H7 (cell line): ENCODE measurements at places on chromosomes 11 and 22. TPM values are rescaled to one million over a fixed set of nuclear protein-coding genes. Genes with fewer than 3 reads are reported as not detected.

The POU2AF2 gene
- not detected in 2 replicates for total RNA-seq

The DRG1 gene
- total RNA-seq: 75.9 and 99.9 TPM in 2 replicates

The VWA5A gene
- 15.1 and 17.8 TPM in 2 replicates for total RNA-seq

The NFAM1 gene
- 0.48 and 0.69 TPM in 2 replicates for total RNA-seq

The KREMEN1 gene
- total RNA-seq: 1.8 and 2.4 TPM in 2 replicates

- no peak for DNase-seq
These were observed 165.3 kb downstream of the TTC28 start for GRCh38 chr22:28514321-28514821.

- no peak for DNase-seq
These were observed 21.2 kb upstream of the BLID start for GRCh38 chr11:122137078-122137793.

DNA sequence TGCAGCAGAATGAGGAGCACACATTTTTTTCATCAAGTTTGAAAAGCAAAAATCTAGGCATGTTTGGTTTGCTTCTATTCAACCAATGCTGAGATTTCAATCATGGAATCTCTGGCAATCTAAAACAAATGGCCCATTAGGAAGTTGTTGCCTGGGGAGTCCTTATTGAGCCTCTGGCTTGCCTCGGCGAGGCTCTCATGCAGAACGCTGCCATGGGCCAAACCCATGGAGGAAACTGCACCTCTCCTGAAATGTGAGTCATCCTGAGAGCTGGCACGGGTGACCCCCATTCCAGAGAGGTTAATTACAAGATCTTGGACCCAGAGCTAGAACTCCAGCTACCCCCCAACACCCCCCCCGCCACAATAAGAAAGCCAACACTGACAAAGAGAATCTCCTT lies 80.7 kb downstream of the MN1 start:
- no peak for DNase-seq

GRCh38 chr11:85772695-85773094 lies 38.2 kb downstream of the SYTL2 start:
- no peak for DNase-seq
